Stimulated activated CD8-positive, alpha-beta memory T cell treated with anti-CD3 and anti-CD28 coated beads, Interleukin-12 subunit alpha, Interleukin-12 subunit beta, amount 100 ng/mL, for 4 hours (primary cell): ENCODE measurements at places on chromosomes 3 and 15.

DNA sequence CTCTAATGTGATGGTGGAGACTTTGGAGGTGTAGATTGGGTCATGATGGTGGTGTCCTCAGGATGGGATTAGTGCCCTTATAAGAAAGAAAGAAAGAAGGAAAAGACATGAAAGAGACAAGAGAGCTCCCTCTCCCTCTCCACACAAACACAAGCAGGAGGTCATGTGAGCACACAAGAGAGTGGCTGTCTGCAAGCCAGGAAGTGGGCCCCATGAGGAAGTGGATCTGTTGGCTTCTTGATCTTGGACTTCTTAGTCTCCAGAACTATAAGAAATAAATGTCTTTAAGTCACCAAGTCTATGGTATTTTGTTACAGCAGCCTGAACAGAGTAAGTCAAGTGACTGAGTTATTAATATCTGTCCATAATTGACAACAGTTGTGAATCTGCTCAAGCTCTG lies 17.1 kb downstream of the IQCB1 start:
- no peak for DNase-seq

DNA sequence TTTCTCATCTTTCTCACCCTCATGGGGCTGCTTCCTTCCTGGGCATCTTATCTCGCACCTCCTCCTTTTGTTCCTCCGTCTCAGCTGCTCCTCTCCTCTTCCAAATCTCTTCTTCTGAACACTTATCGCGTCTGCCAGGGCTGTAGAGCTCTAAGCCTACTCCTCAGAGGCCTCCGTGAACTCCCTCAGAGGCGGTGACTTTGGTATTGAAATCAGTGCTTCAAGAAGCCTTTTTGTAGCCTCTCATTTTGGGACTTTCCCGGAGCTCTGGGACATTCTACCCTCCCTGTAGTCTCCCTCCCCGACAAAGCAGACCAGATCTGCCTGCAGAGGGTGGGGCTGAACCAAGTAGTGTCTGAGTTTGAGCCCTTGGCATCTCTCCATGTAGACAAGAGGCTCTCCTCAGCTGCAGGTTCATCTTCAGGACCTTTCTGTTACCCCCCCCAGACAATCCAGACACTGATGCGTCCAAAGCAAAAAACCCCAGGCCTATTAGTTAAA lies 17.5 kb upstream of the CPNE9 start:
- no peak for DNase-seq

DNA sequence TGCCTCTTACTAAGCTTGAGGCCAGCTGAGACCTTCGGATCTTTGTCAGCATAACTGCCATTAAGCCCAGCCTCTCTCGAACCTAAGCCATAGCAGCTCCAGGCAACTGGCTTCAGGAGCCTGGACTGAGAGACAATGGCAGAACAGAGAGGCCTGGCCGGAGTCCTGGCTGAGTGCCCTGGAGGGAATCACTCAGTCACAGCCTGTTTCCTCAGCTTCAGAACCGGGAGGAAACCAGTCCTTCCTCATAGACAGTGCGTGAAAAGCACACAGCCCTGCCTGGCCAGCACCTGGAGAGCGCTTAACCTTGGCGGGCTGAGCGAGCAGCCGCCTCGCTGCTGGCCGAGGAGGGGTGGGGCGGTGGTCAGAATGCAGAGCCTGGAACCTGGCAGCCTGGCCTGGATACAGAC lies 21.6 kb downstream of the RNU5B-1 start:
- DNase-seq: no peak

DNA sequence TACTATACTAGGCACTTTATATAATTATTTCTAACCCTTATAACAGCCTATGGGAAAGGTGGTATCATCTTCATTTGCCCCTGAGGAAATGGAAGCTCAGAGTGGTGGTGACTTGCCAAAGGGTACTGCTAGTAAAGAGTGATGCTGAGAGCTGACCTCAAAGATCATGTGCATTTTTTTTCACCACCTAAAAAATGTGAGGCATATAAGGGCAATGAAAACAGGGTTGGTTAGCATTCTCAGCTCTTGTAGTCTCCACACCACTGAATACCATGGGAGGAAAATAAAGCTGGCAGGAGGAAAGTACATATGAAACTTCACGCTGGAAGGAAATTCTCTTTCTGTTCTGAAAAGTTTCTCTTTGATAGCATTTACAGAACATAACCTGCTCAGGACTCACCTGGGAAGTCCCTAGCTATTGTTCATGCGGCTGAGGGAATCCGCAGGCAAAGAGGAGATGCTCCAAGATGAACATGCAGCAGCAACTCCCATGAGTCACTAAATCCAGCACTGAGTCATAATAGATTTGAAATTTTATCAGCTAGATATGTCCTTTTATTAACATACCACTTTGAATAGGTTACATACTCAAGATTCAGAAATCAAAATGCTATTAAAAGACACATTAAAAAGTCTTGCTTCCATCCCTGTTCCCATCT lies 17.3 kb downstream of the FAIM start:
- DNase-seq: no peak

DNA sequence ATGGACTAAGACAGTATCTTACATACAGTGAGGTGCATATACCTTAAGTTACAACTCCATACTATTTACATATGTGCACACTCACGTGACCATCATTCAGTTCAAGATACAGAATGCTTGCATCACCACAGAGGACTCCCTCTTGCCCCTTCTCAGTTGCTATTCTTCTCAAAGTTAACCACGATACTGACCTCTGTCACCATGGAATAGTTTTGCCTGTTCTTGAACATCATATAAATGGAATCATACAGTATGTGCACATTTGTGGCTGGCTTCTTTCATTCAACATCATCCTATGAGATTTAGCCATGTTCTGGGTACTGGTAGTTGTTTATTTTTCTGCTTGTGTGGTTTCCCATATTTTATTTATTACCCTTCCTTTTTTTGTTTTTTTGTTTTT lies 10.4 kb upstream of the ZSCAN2 start:
- DNase-seq: no peak
